ENCODE measurements at places on chromosomes 4 and X.

GRCh38 chrX:50769389-50770063 lies 44.5 kb downstream of the SHROOM4 start:
- DNase-seq = no peak

- no peak for DNase-seq
Measured at GRCh38 chr4:80005863-80006262, 67.2 kb downstream of the ANTXR2 start.

GRCh38 chr4:96186593-96186992 lies 346.7 kb downstream of the PDHA2 start:
- DNase-seq = no peak

DNA sequence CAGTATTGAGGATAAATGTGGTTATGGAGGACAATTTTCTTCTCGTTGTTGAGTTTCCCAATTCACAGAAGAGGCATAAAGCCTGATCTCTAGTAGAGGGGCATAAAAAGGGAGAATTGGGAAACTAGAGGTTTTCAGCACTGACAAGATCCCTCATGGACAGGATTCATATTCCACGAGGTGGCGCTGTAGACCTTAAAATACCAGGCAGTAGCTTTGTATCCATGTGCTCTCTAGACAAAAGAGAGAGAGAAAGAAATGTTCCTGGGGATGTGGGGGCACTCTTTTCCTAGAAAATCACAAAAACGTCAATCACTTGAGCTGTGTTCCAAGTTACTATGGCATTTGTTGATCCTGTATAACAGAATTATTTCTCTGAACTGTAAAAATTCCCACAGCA lies 128.3 kb downstream of the MAGEE1 start:
- DNase-seq = no peak

- DNase-seq = no peak
Measured at GRCh38 chr4:34181311-34181841, 2062.9 kb downstream of the ARAP2 start.

DNA sequence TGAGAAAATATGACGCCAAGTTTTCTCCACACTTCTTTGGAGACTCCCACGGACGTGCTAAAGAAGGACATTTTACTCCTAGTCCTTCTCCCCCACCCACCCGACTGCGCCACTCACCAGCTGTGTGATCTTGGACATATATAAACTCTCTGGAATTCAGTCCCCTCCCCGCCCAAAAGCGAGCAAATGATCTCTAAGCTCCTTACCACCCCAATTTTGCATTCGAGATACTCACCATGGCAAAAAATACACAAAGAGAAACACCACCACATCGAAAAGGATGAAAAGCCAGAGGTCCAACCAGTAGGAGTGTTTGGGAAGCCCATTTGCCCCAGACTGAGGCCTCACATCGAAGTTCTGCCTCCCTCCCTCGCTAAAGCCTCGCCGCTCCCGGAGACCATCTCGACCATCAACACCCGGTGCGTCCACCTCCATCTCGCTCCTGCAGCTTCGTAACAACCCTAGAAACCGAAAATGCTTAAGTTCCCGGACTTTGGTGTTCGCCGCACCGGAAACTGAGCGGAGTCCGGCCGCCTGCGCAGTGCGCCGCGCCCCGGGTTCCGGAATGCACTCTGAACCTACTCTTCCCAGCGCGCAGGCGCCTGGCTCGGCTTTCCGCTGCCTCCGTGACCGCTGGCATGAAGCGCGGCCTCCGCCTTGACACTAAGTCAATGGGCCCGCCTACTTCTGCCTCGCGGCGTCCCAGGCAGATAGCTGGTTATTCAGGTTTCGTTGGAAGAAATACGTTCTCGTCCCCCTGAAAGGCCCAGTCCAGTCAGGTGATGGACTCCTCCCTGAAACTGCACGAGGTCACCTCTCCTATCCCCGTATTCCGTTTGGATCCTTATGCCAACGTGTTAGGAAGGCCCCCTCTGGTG lies 21.6 kb downstream of the FABP2 start:
- DNase-seq = no peak

GRCh38 chr4:113398441-113399143 lies 349.1 kb downstream of the ANK2 start:
- no peak for DNase-seq

DNA sequence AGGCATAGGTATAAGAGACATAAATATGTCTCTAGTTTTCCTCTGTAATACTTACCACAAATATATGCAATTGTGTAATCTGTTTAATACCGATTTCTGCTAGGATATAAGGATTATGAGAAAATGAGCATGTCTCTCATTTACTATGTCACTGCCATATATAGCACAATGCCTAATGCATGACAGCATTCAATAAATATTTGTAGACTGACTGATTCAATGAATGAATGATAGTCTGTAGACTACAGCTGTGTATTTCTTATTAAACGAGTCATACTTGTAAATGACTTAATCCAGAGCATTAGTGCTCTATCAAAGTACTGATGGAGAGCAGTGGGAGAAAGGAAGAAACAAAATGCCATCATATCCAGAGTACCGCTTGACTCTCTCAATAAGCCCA lies 175.6 kb downstream of the PPP3CA start:
- no peak for DNase-seq

DNA sequence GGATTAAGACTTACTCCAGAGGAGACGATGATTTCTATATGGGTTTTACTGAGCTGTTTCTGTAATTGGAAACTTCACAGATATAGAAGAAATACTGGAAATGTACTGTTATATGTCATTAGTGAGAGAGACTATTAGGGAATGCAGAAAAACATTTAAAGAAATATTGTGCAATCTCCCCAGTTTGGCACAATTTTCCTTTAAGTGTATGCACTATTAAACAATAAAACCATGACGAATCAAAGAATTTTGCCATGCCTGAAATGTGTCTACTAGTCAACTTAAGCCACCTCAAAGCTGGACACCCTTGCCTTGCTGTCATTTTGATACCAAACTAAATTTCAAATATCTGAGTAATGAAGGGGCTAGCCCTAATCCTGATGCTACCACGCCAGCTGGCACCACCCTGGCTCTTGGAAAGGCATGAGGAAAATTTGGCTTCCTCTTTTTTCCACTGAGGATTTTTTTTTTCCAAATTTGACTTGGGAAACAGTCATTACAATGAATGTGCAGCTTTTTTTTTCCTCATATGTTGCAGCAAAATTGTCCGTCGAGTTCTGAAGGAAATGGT lies 36.1 kb downstream of the MTTP start:
- DNase-seq = no peak

DNA sequence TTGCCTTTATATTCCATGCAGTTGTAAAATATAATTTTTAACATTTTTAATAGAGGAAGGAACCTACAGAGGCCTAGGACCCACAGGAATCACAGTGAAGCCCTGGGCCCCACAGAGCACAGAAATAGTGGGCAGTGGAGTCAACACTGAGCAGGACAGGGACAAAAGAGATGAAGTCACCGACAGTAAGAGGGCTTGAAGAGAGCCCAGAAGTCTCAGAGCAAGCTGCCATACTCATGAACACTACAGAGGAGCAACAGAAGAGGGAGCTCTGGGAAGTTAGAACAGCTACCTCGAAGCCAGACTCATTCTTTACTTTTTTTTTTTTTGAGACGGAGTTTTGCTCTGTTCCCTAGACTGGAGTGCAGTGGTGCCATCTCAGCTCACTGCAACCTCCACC lies 149.3 kb upstream of the TENM3 start:
- no peak for DNase-seq

- DNase-seq = no peak
Measured at GRCh38 chr4:163462556-163462955, 11.0 kb downstream of the TKTL2 start.

DNA sequence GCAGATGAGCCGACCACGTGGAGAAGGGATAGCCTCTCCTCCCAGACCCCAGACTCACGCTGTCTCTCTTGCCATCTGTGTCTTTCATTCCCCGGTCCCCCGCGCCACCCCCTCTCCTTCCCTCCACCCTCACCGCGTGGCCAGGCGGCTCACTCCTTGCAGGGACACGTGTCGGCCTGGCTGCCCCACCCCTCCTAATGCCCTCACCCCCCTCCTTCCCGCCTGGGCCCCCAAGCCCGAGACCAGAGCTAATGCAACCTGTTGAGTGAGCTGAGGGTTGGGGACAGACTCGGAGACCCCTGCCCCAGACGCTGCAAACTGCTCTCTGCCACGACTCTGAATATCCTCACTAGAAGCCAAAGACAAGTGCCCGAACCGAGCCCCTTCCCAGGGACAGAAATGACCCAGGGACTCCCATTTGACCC lies 1.8 kb downstream of the SLC38A5 start:
- no peak for DNase-seq

DNA sequence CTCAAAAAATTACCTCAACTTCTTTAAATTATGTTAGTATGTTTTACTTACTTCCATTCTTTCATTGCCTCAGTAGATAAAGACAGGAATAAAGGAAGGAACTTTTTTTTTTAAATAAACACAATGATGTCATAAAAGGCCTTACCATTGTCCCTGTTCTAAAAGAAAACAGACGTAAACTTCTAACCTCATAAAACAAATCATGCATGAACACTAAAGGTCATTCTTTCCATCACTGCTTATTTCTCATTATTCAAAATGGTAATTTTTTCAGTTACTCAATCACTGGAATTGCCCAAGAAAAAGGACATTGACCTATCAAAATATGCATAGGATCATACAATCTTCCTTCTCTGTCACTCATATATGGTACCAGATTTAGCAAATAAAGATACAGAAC lies 32.2 kb upstream of the ARMCX2 start:
- DNase-seq = no peak

DNA sequence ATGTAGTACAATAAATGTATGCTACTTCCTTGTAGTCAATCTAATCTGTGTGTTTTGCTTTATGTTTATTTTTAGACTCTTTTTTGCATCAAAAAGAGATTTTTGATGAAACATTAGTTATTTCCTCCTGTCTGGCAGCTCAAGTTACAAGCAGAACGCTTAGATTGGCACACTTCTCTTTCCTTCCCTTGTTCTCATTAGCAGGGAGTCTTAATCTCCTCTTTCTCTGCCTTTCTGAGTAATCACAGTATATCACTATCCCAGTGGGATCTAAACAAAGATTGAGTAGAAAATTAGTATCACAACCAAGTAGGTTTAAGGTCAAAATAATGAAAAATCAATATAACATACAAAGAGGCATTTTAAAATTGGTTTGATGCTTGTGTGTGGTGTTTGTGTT lies 1192.6 kb downstream of the C4orf33 start:
- DNase-seq = no peak

DNA sequence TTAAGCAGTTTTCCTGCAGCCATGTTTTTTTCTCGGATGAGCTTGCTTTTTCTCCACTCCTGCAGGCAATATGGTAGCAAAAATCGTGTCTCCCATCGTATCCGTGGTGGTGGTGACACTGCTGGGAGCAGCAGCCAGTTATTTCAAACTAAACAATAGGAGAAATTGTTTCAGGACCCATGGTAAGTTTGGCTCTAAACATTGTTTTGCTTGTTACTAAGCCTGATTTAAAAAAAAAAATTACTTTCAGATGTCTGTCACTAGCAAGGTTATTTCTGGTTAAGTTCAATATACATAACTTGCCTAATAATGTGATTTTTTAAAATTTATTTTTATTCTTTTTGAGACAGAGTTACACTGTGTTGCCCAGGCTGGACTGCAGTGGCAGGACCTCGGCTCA lies 17.5 kb upstream of the GYG2 start:
- no peak for DNase-seq

DNA sequence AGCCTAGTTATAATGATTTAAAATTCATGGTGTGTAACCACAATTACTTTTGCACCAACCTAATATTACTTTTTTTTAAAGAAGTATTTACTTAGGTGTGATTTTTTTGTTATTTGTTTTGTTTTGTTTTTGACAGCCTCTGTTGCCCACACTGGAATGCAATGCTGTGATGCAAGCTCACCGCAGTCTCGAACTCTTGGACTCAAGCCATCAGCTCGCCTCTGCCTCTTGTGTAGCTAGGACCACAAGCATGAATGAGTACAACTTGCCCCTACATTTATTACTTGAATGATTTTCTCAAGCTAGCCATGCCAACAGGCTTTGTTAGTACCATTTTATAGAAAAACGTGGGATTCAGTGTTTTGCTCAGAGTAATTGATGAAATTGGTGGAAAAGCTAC lies 488.8 kb upstream of the CPEB2 start:
- no peak for DNase-seq

DNA sequence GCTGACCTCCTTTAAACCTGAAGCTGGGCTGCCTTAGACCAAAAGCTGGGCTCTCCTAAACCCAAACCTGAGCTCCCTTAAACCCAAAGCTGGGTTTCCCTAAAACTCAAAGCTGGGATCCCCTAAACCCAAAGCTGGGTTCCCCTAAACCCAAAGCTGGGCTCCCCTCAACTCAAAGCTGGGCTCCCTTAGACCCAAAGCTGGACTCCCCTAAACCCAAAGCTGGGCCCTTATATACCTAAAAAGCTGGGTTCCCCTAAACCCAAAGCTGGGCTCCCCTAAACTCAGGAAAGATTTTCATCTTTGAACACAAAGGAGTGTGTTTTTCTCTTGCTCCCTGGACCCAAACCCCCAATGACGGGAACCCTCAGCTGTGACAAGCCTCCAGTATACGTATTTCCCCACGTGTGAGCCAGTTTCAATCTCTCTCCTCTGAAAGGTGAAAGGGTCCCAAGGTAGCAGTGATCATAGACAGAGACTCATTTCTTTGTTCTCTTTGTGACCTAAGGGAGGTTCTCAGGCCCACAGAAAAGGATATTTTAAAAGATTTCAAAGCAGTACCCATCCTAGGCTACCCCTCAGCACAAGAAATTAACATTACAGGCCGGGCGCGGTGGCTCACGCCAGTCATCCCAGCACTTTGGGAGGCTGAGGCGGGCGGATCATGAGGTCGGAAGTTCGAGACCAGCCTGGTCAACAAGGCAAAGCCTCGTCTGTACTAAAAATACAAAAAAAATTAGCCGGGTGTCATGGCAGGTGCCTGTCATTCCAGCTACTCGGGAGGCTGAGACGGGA lies 31.3 kb upstream of the ASMTL start:
- DNase-seq = no peak

DNA sequence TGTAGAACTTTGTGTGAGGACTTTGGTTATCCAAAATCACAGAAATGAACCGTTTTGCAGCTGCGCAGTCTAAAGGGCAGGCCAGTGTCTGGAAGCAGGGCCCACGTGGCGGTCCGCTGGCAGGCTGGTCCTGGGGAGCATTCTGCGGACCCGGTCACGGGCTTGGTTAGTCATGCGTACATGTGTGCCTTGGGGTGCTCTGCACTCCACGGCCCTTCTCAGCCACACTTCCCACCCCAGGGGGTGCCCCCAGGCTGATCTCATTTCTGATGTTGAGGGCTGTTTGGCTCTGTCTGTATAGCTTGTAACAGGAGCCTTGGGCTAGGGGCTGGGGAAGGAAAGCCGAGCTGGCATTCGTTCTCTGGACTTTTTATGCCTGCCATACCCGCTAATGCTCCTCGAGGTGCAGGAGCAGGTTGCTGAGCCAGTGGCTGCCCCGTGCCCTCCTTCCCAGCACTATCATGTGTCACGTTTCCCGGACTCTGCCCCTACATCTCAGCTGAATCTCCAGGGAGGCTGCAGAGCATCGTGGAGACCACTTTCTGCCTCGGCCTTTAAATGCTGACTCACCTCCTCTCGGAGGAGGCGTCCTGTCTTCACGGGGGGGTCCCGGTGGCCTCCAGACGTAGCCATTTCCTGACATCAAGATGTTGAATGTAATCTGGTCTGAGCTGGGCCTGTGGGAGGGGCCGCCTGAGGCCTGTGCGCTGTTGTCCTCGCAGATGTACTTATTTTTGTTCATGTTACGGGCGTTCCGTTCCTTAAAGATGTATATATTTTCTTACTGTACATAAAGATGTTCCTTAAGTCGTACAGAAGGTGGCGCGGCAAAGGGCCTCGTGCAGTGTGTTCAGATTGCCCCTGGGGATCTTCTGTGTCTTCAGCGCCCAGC lies 11.4 kb upstream of the TADA2B start:
- DNase-seq = no peak

All from activated gamma-delta T cell (primary cell).